ENCODE measurements at places on chromosomes 3 and 15.

GRCh38 chr3:170593634-170594033 is 7.8 kb upstream of the SLC7A14 start:
- no peak for DNase-seq

GRCh38 chr3:13655061-13655913 is 106.4 kb downstream of the FBLN2 start:
- peak; percentile 46 for DNase-seq

- DNase-seq: no peak
These were observed 74.0 kb upstream of the TERB2 start for GRCh38 chr15:44882499-44882968.

DNA sequence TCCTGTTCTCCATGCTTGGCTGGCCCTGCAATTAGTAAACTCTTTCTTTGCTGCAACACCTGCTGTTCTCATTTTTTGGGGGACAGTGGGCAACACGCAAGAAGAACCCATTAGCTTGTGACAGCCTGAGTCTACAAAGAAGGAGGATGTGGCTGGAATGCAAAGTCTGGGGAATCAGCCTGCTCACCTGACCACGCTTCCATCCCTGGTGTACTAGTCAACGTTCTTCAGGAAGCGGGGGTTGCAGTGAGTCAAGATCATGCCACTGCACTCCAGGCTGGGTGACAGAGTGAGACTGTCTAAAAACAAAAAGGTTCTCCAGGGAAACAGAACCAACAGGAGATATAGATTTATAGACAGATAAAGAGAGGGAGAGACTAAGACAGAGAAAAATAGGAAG is 27.7 kb upstream of the KBTBD12 start:
- DNase-seq: no peak

GRCh38 chr15:94480289-94480834 is 249.0 kb downstream of the MCTP2 start:
- no peak for DNase-seq

- DNase-seq: no peak
These were observed 61.8 kb downstream of the SCN5A start for GRCh38 chr3:38587548-38588131.

- DNase-seq: peak; percentile 74
These were observed 130.6 kb downstream of the STAG1 start for GRCh38 chr3:136621628-136622027.

DNA sequence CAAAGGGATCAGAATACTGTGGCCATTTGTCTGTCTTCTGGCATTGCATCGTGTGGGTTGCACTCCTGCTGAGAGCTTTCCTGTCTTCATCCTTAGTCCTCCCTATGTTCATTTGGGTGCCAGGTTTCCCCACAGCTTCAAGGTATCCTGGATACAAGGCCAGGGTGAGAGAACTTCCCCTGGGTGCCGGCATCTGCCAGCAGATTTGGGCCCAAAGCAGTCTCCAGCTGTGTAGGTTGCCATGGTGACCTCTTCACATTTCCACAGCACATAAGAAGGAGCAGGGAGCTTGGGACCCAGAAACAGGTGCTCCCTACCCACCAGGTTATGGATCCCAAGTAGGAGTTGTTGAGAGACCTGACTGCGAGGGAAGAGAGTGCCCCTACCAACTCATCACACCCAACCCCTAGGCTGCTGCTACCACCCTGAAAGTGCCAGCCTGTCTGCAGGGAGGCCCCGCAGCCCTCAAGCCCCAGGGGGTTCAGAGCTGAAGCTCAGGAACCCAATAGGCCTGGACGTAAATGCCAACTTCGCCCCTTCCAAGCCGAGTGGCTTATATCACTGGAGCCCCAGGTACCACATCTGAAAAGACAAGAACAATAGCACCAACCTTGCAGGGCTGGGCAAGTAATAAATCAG is 19.9 kb downstream of the TTC21A start:
- DNase-seq: no peak

- peak; percentile 62 for DNase-seq
These were observed 53.6 kb downstream of the RHCG start for GRCh38 chr15:89442671-89443307.

DNA sequence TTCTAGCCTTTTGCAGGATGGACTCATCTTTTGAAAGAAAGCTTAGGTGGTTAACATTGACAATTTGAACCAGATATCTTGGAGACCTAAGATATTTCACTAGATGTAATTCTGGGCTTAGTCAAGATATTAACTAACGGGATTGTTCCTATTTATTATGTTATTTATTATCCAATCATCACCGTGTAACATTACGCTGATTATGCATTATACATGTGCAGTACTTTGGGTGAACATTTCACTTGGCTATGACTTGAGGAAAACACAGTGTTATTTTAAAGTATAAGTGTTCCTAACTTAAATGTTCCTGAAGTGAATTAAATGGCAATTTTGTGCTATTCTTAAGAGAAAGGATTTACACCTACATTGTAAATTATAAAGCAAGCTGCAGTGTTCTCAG is 574.5 kb upstream of the KCNMB2 start:
- DNase-seq: no peak

GRCh38 chr3:158753854-158754253 is 21.6 kb upstream of the RARRES1 start:
- DNase-seq: no peak

- DNase-seq: no peak
These were observed 40.9 kb upstream of the FAM3D start for GRCh38 chr3:58707390-58707930.

- no peak for DNase-seq
These were observed 6.1 kb downstream of the WNT7A start for GRCh38 chr3:13873818-13874217.

- no peak for DNase-seq
These were observed 33.7 kb downstream of the IDH3A start for GRCh38 chr15:78182821-78183220.

- DNase-seq: peak; percentile 71
These were observed 1.3 kb upstream of the HACD2 start for GRCh38 chr3:123586131-123586530.

GRCh38 chr3:38579141-38579540 is 70.3 kb downstream of the SCN5A start:
- peak; percentile 61 for DNase-seq

GRCh38 chr3:67875858-67876257 is 221.4 kb upstream of the SUCLG2 start:
- DNase-seq: peak; percentile 9

DNA sequence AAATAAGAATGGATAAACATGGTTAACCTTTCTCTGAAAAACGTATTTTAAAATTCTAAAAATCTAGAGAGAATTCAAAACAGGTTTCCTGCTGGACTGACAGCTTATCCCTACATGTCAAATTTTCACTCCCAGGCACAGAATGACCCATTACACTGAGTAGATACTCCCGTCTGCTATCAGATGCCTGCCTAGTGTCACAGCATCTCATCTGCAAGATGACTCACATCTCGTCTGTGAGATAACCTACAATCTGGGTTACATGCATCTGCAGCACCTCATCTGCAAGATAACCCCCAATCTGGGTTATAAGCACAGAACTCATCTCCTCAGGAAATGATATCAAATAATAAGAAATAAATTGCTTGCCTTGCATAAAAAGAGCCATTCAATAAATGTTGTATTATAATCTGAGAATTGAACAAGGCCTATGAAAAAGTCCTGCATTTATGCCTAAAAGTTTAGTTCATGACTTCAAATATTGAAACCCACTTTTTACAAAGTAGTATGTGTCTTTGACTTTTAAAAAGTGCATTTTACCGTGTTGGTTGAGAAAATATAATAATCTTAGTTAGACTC is 188.3 kb upstream of the THBS1 start:
- no peak for DNase-seq

DNA sequence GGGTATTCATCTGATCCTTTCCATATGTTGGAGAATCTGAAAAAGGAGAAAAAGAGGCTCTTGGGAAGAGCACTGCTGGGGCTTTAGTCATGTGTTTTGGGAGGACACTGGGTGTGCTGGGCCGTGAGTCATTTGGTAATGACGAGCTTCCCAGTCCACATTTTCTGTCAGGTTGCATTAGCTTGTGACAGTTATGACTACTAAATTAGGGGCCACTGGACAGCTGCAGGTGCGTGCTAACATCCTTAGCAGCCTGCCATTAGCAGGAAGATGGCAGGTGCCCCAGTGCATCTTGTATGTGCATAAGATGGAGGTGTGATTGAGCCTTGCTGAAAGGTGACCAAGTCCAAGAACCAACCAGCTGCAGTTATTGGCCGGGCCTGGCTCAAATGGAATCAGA is 242.4 kb downstream of the RYR3 start:
- no peak for DNase-seq

DNA sequence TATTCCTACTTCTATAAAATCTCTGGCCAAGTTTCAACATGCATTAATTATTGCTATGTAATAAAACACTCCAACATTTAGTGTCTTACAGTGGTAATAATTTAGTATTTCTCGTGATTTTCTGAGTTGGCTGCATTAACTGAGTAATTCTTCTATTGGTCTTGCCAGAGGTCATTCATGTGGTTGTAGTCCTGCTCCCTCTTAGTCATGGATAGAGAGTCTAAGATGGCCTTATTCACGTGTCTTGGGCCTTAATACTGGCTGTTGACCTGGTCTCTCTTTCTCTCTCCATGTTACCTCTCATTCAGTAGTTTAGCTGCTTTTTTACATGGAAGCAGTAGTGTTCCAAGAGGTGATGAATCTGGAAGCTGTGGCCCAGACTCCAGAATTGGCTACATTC is 140.1 kb upstream of the ZBTB20 start:
- DNase-seq: no peak

GRCh38 chr15:70866982-70867641 is 13.2 kb upstream of the LARP6 start:
- DNase-seq: no peak

GRCh38 chr15:62241135-62241770 is 76.2 kb upstream of the C2CD4B start:
- peak; percentile 8 for DNase-seq

DNA sequence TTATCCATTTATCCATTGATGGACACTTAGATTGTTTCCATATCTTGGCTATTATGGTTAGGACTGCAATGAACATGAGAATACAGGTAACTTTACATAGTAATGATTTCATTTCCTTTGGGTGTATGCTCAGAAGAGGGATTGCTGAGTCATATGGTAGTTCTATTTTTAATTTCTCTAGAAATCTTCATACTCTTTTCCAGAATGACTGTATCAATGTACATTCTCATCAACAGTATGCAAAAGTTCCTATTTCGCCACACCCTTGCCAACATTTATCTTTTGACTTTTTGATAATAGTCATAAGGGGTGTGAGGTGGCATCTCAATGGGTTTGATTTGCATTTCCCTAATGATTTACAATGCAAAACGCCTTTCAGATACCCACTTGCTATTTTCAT is 6.2 kb upstream of the NIPA1 start:
- peak; percentile 7 for DNase-seq

- no peak for DNase-seq
These were observed 224.3 kb downstream of the SNRPN start for GRCh38 chr15:25178835-25179672.

- DNase-seq: peak; percentile 28
These were observed 203.3 kb upstream of the IL12A start for GRCh38 chr3:159785273-159785708.

GRCh38 chr3:55660642-55661041 is 173.5 kb upstream of the WNT5A start:
- DNase-seq: no peak

GRCh38 chr15:91857772-91858171 is 4.3 kb downstream of the SLCO3A1 start:
- no peak for DNase-seq

- DNase-seq: no peak
These were observed 89.0 kb downstream of the FBLN2 start for GRCh38 chr3:13637953-13638352.

GRCh38 chr3:178880274-178880673 is 191.3 kb downstream of the ZMAT3 start:
- DNase-seq: no peak

DNA sequence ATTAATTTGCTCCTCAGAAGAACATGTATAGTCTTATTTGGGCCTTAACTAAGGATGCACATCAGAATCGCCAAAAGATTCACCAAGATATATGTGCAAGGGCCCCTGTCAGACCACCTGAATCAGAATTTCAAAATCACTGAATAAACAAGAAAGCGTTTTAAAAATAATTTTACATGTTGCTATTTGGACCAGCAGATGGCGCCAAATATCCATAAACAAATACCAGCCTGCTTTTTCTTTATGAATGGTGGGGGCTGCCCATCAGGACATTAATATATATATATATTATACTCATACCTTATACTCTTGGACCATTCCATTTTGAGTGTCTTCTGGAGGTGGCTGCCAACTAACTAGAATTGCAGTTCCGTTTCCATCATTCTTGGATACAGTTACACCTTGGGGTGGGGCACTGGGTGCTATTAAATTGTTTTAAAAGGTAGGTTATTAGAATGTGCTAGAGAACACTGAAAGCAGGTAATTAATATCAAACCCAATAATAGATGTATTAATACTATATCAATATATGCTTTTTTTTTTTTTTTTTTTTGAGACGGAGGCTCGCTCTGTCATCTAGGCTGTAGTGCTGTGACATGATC is 1108.3 kb downstream of the ROBO1 start:
- DNase-seq: peak; percentile 70

- no peak for DNase-seq
These were observed 31.1 kb downstream of the MAGEL2 start for GRCh38 chr15:23616536-23616935.

- DNase-seq: no peak
These were observed 21.9 kb upstream of the CPNE9 start for GRCh38 chr3:9681723-9682081.

GRCh38 chr3:126524429-126524988 is 554 bp downstream of the CHST13 start:
- no peak for DNase-seq

DNA sequence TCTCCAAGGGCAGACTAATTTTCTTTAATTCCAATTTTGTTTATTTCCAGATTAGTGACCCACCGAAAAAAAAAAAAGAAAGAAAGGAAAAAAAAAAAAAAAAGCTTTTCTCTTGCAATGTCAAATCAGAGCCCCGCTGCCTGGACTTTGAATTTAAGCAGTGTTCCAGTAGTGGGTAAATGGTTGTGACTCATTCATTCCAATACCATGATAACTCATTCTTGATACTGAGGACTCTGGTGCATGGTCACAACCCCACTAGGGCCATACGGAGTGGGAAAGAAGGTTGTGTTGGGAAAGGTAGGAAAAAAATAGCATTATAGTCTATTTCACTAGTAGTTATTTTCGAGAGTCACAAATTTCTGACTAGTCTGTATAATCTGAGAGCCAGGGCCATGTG is 59.1 kb upstream of the COL8A1 start:
- DNase-seq: peak; percentile 67

DNA sequence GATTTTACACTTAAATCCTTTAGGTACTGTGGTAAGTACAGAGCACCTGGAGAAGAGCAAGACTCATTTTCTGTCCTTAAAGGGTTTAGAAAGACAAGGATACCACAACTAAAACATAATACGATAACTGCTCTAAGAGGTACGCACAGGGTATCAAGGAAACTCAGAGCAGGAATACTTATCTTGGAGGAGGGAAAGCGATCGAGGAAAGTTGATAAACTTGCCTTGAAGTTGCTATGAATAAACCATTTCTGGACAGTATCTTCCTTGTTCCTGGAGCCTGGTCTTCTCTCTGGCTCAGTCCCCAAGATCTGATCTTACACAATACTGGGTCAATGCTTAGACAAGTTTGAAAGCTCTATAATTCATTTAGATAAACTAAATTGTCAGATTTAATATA is 17.6 kb upstream of the GATM start:
- DNase-seq: no peak
